A549 treated with AZD2906 at 1 μM for 4 hours (cell line): ENCODE measurements at places on chromosomes 1 and 21. TPM values are rescaled to one million over a fixed set of nuclear protein-coding genes. Genes with fewer than 3 reads are reported as not detected.

Gene ACTL8
- total RNA-seq, result 1.4 to 1.8 TPM (median 1.7 TPM) in 5 replicates

Gene FBXO2
- 5.9 to 11.1 TPM (median 9.2 TPM) in 5 replicates for total RNA-seq

Gene JAM2
- total RNA-seq, result 0.02 to 0.08 TPM in 2 of 5 replicates, not detected in the others

Gene MIB2
- 8.0 to 19.5 TPM (median 17.7 TPM) in 5 replicates for total RNA-seq

Gene ALG14
- 5.1 to 6.9 TPM (median 5.9 TPM) in 5 replicates for total RNA-seq

Gene VAV3
- total RNA-seq, result 0.41 to 1.5 TPM (median 0.63 TPM) in 5 replicates

Gene RHOC
- 352 to 388 TPM (median 364 TPM) in 5 replicates for total RNA-seq

Gene AKR7A3
- total RNA-seq, result 0.10 to 0.20 TPM (median 0.14 TPM) in 4 of 5 replicates, not detected in the other
